ENCODE measurements at places on chromosomes 6 and 20.
A peak's percentile ranks its signal among the peaks of the same experiment; 100 is the strongest.

DNA sequence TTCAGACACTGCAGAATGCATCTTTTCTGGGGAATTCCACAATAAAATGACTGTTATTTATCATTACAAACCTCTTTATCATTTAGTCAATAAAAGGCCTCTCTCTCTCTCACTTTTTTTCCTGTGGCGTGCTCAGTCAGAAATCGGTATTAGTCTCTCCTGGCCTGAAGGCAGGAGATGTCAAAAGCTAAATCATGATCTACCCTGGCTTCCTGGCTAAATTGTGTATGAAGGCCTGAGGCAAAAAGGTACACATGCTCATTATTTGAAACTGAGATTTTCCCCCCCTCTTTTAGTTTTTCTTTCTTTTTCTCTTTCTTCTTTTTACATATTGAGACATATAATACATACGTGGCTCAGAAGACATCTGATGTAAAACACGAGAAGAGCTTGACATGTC lies 375.0 kb upstream of the SLC35B3 start:
- no peak for DNase-seq

GRCh38 chr20:41586772-41587171 lies 31.4 kb downstream of the CHD6 start:
- no peak for DNase-seq

DNA sequence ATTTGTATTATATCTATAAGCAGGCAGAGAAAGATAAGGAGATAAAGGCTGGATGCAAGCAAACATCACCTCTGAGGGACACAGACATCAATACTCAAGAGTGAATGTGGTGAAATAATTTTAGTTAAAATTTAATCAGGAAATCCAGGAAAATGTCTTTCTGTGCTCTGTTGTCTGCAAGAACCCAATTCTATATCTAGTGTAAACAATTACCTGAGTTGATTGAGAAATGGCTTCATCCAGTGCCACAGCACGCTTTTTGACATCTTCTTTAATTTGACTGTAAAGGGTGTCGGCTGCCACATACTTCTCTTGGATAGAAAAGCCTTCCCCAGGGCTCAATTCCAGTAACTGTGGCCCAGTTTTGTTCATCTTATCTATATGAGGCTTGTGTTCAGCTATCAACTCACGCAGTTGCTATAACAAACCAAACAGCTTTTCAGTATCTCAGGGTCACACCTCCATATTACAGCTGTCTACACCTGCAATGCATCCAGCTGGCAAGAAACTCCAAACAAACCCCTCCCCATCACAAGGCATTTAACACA lies 131.6 kb downstream of the DST start:
- no peak for DNase-seq

DNA sequence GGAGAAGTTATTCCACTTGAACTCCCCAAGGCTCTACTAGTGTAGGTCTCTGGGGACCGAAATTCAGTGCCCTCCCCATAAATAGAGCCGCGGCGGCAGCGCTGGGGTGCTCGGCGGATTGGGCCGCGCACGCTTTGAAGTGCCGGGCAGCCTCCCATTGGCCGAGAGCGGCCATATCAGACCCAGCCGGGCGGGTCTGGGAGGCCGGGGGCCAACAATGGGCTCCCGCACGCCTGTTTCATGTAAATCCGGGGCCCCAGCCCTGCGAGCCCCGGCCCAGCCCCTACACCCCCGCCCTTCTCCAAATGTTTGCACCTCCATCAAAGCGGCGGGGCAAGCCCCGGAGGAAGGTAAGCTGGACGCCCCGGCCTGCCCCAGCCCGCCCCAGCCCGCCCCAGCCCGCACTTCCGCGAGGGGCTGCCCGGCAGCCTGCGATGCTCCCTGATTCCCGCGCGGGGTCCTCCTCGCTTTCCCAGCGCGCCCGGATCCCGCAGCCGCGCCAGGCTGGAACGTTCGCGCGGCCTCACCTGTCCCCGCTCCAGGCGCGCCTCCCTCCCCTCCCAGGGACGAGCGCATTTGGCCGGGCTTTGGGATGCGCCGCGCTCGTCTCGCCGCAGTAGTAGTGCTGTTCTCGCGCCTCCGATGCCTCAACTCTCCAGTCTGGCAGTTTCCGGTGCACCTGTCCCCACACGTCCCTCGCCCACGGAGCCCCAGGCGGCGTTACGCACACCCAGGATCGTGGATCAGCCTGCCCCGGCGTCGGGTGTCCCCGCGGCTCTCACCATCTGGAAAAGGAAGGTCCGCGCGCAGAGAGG lies at the start of gene TBXT:
Gene TBXT (minus strand): TSS at position 51 of the 815 bp plus-strand sequence. CDS start 260 bp downstream, outside the sequence.
- no peak for DNase-seq

- no peak for DNase-seq
These were observed 50.7 kb downstream of the CTCFL start for GRCh38 chr20:57474205-57474604.

DNA sequence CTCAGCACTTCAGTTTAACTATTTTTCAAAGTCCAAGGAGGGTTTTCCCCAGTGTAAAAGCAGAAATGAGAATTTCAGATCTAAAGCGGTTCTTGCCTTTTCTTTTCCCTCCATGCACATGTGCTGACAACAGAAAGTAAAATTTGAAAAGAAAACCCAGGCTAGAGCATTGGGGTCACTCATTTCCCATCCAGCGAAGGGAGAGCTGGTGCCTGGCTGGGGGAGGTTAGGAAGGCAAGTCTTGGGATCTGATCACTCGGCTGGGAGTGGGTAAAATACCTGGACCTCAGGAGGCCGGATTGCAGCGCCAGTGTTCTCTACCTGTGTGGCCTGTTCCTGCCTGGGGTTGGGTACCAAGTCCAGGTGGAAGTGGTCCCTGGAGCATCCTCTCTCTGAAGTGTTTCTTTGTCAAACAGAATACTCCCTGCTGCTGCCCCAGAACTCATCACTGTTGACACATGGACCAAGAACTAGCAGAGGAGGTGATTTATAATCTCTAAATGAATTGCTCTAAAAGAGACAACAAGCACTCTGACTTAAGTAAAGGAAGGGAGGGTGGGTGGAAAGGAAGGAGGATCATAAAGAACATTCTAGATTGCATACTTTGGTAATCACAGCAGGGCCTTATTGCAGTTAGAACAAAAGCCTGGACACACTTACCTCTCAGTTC lies 136.0 kb downstream of the MTHFD1L start:
- DNase-seq: no peak

GRCh38 chr6:3852391-3852790 lies 3.2 kb downstream of the FAM50B start:
- no peak for DNase-seq

GRCh38 chr20:44700306-44700705 lies 14.9 kb upstream of the CCN5 start:
- DNase-seq: no peak

DNA sequence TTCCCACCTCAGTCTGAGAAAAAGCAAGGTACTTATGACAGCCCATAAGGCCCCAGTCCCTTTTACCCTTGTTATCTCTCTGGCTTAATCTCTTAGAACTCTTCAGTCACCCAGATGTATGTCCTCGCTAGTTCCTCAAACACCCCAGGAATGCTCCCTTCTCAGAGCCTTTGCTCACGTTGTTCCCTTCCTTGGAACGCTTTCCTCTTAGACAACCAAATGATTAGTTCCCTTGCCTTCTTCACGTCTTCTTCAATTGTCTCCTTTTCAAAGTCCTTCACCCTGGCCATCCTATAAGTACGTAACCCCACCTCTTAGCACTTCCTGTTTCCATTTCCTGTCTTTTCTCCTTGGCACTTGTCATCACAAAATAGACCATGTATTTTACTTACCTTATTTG lies 1.1 kb upstream of the APOBEC2 start:
- no peak for DNase-seq

DNA sequence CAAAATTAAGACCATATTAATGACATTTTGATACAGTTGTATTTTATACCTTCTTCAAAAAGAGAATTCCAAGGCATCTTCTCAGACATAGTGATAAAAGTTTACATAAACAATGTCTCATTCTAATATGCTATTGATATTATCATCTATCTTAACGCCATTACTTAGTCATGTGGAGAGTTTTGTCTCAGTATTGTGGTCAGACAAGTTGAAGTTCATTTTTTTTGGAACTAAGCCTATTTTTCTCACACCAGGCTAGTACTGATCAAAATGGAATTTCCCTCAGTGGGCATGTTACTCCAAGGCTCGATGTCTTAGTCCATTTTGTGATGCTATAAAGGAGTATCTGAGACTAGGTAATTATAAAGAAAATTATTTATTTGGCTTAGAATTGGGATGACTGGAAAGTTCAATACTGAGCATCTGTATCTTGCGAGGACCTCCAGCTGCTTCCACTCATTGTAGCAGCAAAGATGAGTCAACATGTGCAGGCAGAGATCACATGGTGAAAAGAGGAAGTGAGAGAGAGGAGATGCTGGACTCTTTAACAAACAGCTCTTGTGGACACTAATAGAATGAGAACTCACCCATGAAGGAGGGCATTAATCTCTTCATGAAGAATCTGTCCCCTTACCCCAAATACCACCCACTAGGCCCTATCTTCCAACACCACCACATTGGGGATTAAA lies 825.5 kb upstream of the MANEA start:
- no peak for DNase-seq

DNA sequence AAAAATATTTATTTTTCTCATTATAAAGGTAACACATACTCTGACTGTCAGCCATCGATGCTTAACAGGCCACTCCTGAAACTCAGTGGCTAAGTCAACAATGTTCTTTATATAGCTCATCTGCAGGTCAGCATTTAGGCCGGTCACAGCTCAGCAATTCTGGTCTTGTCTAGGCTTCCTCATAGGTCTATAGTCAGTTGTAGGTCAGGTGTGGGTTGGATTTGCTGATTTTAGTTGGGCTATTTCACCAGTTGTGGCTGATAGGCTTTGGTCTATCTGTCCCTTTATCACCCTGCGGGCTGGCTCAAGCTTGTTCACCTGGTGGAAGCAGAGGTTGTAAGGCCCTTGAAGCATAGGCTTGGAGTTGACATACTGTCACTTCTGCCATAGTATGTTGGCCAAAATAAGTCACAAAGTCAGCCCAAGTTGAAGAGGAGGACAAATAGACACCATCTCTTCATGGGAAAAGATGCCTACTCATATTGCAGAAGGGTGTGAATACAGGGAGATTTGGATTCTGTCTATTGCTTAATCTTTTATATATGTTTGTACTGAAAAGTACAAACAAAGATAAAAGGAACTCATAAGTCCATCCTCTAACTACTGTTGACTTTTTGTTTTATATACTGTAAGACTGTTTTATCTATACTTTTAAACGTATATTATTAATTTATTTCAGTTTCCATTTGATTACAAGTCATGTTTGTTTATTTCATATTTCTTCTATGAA lies 75.0 kb downstream of the BCKDHB start:
- DNase-seq: no peak

DNA sequence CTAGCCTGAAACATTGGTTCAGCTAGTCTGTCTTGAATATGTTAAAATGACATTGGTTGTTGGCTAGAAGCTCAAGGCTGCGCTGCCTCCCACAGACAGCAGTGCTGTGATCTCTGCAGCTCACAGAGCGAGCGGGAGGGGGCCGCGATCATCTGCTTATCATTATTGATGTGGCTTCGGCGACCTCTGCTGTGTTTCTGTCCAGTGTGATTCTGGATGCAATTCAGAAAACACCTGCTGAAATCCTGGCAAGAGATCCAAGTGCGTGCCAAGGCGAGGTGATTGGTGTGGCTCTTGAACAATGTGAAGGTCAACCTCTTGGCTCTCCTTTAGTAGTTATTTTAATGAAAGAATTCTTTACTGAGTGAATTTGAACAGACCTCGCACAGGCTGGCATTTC lies 142.3 kb upstream of the SASH1 start:
- DNase-seq: no peak

- DNase-seq: no peak
These were observed 9.0 kb upstream of the PRDM1 start for GRCh38 chr6:106077170-106077569.

GRCh38 chr20:24918579-24919566 lies 30.2 kb upstream of the CST7 start:
- DNase-seq: no peak

GRCh38 chr6:68229566-68229965 lies 405.5 kb upstream of the ADGRB3 start:
- no peak for DNase-seq

- no peak for DNase-seq
These were observed 98.0 kb downstream of the KIF16B start for GRCh38 chr20:16475225-16475624.

- DNase-seq: peak; percentile 95
These were observed at the start of gene CEP250 for GRCh38 chr20:35454881-35455609. Gene CEP250 (plus strand): TSS chr20:35455598. CDS start chr20:35462368, 6,770 bp downstream.

GRCh38 chr6:48048451-48049146 lies 62.4 kb downstream of the PTCHD4 start:
- no peak for DNase-seq

GRCh38 chr20:52213995-52214394 lies 22.4 kb upstream of the ZFP64 start:
- no peak for DNase-seq

DNA sequence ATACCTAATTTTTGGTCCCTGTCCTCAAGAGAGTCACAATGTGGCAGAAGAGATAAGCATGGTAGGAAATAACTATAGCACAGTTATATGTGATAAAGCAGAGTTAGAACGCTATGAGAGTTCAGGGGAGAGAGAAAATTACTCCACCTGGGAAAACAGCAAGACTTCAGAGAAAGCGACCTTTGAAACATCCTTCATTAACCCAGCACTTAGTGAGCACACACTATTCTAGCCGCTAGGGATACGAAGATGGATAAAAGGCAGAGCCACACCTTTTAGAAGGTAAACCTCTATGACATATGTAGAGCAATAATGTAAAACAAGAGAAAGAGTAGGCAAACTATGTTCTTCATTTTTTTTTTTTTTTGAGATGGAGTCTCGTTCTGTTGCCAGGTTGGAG lies 264.3 kb downstream of the PTPRK start:
- no peak for DNase-seq

DNA sequence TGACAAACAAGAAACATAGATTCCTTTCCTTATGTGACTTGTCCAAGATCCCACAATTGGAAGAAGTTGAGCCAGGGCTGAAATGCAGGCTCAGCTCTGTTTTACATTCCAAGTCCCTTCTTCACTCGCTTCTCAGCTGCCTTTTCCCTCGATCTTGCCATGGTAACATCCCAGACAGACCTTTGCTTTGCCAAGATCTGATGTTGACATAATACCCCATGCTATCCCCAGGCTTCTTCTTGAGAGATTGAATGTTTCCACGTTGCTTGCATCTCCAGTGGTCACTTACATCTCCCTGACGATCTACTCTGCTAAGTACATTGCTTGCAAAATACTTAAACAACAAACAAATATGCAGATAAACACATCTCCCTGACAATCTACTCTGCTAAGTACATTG lies 63.5 kb downstream of the TBXT start:
- DNase-seq: no peak

DNA sequence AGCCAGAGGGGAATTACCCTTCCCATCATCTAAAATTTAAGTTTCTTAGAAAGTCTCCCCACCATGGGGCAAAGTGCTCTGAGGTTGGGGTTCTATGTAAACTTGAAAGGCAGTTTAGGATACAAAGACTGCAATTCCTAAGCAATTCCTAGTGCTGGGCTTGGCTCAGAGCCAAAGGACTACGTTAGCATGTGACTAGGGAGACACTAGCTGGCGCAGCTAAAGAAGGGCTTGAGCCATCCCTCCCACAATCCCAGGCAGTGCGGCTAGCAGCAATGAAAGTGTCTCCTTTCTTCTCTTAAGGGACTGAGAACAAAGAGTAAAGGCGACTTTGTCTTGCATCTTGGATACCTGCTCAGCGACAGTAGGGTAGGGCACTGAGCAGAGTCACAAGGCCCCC lies 306.6 kb upstream of the FKBP1C start:
- no peak for DNase-seq

- no peak for DNase-seq
These were observed 18.7 kb downstream of the SGK1 start for GRCh38 chr6:134299236-134299635.

All from central memory CD4-positive, alpha-beta T cell (primary cell).